ENCODE measurements at places on chromosomes 7 and 10.

DNA sequence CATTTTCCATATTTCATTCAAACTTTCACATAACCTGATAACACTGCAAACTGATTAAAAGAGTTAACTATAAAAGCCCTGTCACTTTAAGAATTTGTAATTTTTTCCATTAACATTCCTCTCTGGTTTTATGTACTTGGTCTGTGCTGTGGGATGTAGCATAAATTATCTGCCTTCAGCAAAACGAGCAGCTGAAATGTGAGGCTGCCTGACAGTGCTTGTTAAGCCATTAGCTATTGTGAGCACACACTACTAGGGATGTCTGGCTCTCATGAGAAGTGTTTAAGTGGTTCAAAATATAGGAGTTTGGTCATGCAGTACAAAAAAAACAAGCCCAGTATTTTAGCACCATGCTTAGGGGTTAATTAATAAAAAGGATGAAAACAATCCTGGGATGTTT is 63.0 kb downstream of the HOXA1 start:
- DNase-seq = no peak

GRCh38 chr7:36283181-36283580 is 106.5 kb upstream of the ANLN start:
- DNase-seq = no peak

DNA sequence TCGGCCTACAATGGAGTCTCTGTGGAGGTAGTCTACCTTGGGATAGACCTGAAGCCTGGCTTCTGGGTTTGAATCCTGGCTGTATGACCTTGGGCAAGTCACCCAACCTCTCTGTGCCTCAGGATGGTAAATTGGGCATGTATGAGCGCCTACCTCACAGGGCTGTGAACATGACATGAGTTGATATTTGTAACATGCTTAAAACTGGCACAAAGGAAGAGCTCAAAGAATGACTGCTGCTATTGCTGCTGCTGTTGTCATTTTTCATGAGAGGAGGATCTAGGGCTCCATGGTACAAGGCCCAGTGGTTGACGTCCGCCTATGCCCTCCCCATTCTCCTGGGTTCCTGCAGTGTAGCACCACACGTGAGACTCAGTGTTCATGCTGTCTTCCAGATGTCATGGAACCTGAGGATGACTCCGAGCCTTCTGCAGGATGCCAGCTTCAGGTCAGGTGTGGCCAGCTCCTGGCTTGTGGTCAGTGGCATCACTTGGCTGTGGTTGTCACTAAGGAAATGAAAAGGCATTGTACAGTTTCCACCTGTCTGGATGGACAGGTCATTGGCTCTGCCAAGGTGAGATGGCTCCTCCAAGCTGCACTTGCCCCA is 95.0 kb downstream of the WDFY4 start:
- no peak for DNase-seq

GRCh38 chr10:79424221-79425073 is 21.0 kb downstream of the ZCCHC24 start:
- no peak for DNase-seq

- no peak for DNase-seq
Measured at GRCh38 chr7:26625286-26625685, 239.1 kb downstream of the SKAP2 start.

GRCh38 chr10:34748767-34749166 is 66.3 kb downstream of the PARD3 start:
- no peak for DNase-seq

GRCh38 chr7:70237256-70237655 is 639.0 kb downstream of the AUTS2 start:
- DNase-seq = no peak

- DNase-seq = peak; percentile 69
Measured at GRCh38 chr10:78047314-78047891, 13.7 kb downstream of the RPS24 start.

DNA sequence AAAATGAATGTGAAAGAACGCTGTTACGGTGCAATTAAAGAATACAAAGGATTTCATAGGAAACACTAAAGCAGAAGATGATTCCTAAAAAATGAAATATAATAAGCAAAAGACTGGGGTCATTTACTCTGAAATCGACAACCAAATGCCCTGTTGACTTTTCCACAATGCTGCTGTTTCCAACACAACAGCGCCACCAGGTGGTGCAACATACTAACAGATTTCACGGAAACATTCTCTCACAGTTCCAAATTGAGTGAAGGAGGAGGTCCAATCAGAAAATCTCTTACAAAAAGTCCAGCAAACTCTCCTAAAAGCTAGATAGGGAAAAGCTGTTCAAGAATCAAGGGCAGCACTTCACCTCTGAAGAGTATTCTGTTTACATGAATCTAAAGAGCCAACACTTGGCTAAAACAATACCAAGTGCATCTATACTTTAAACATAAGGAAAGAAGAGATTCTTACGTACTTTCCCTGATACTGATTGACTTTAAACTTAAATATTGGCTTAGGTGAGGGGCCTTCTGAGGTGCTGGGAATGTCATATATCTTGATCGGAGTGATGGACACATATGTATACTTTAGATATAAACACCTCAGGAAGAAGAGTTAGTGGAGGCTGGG is 55.9 kb downstream of the UPF2 start:
- DNase-seq = peak; percentile 2

GRCh38 chr10:73810735-73811465 is 498 bp downstream of the NDST2 start:
- DNase-seq = no peak

- no peak for DNase-seq
Measured at GRCh38 chr10:3902054-3902808, 117.2 kb upstream of the KLF6 start.

- DNase-seq = no peak
Measured at GRCh38 chr10:19930936-19931893, 115.0 kb downstream of the PLXDC2 start.

DNA sequence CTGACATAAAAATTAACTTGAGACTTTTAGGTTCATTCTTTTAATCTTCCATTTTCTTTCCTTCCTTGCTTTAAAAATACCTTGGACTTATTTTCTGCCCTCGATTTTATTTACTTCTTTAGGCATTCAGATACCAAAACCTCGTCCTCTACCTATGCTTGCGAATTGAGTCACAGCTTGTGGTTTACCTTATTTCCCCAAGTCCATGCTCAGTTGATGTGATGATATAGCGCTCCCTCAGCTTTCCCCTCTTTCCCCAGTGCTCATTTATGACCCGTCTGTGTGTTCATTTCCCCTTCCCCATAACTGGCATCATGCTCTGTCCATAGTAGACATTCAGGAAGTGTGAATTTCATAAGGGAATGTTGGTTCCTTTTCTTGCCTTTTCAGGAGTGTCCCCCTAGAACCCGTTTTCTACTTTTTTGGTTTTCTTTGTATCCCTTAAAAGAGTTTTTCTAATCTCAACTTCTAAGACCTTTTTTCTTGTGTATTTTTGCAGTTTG is 19.1 kb upstream of the PRKRIP1 start:
- no peak for DNase-seq

- no peak for DNase-seq
Measured at GRCh38 chr10:98340261-98340939, 72.4 kb upstream of the LOXL4 start.

- no peak for DNase-seq
Measured at GRCh38 chr7:21383227-21384220, 44.4 kb upstream of the SP4 start.

GRCh38 chr10:716821-717220 is 27.4 kb upstream of the DIP2C start:
- DNase-seq = no peak

- DNase-seq = peak; percentile 50
Measured at GRCh38 chr10:43160046-43160920, 22.0 kb downstream of the CSGALNACT2 start.

DNA sequence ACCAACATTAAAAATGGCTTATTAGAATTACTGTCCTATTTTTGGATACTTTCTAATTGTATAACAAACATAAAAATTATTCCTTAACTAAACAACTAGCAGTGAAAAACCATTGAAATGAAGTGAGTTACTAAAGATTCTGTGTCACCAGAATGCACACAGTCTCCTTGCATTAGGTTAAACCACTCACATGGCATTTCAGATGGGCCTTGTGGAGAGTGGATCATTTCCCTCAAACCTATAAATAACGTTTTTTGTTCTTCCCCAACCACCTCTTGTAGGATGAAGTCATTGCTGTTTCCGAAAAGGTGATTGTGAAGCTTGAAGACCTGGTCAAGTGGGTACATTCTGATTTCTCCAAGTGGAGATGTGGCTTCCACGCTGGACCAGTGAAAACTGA is 38.4 kb downstream of the ARID5B start:
- no peak for DNase-seq

DNA sequence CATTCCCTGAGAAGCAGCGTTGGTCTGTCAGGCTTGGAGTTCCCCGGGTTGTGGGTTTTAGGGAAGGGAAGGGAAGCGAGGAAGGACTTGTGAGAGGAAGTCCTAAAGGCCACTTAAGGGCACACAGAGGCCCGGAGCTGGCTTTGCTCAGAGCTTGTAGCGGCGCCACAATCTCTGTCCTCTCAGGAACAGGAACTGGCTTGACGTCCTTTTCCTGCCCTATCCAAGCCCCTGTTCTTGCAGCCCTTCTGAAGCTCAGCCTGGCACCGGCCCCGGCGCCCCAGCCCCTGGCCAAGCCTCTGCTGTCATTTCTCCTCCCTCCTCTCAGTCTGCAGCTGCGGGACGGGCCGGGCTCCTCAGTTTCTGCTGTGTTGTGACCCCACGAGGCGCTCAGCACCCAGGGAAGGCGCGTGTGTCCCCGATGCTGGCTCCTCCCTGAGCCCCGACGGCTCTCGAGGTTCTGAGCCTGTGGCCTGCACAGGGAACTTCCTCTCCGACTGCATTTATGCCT is at the start of gene GIMAP8:
TSS of gene GIMAP8 (plus strand) at position 140 of the 511 bp plus-strand sequence. CDS start 16,069 bp downstream, outside the sequence.
- no peak for DNase-seq

DNA sequence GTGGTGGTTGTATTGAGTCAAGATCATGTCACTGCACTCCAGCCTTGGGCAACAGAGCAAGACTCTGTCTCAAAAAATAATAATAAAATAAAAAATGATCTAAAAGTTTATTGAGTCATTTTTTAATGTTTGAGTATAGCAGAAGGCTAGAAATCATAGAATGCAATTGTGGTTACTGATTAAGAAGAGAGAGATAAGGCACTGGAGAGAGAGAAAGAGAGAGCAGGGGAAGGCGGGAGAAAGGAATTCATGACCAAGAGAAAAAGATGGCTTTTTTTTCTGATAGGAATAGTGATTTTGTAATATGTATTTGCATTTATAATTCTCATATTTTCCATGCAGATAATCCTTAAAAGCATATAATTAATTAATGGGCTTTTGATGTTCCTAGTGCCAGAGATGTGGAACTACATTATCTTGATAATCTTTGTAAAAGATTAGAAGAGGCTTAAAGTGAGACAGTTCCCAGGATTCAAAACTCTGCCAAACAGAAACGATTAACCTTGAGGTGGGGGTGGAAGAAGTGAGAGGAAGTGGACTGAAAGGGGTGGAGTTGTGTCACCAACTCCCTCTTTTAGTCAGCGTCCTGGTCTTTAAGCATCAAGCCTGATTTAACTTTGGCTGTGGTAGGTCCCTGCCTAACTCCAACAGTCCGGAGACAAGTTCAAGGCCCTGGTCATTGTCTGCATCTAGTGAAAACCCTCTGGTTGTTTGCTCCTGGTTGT is 76.2 kb downstream of the CHN2 start:
- DNase-seq = no peak

DNA sequence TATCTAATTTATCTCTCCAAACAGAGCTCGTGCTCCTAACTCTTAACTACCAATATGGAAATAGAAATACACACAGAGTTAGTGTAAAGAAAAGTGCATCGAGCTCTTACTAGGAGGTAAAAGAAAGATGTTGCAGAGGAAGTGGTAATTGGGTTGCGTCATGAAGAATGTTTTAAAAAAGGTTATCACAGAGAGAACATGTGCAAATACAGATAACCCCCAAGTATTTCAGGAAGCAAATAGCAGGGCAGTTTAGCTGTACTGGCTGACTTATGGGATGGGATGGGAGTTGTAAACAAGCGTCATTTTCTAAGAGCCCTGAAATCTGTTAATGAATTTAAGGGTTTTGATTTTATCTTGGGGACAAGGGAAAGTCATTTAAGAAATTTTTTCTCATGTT is 153.9 kb downstream of the AGMO start:
- no peak for DNase-seq

- no peak for DNase-seq
Measured at GRCh38 chr7:30595436-30596013, 847 bp downstream of the GARS1 start.

GRCh38 chr10:95569368-95569767 is 8.2 kb upstream of the SORBS1 start:
- no peak for DNase-seq

DNA sequence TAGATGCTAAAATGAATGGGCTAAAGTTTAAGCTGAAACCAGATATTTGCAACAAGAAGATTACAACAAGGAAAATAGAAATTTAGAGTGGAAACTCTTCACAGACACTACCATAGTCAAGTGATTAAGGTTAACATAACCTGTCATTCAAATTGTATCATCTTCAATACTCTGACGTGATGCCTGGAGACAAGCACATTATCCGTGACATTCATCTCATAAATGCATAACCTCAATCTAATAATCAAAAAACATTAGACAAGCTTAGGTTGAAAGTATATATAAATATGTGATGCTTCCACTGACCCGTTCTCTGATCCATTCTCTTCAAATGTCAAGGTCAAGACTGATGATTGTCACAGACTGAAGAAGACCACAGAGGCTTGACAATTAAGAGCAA is 263.8 kb upstream of the MEOX2 start:
- no peak for DNase-seq

DNA sequence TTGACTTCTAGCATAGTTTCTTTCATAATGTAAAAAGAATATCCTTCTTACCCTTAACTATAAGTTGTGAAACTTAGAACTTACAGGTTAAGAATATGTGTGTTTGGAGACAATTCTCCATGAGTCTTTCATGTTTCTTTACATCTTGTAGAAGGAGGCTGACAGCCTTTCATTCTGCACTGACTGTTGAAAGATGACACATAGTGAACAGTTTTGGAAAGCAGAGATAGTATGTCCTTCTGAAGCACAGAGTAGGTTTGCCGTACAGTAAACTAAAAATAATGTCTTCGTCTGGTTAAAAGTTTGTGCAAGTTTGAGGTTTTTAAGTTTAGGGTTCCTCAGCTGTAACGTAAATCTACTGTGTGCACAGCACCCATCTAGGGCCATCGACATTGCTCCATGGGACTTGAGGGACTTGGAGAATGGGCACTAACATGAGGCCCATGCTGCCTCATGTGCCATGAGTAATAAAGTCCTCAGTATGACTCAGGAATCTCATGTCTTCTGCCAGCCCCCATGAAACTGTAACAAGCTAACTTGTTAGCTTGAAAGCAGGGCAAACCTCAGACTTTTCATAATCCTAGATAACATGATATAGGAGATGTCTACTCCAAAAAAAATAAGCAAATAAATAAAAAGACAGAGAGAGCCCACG is 24.5 kb upstream of the ELAPOR2 start:
- no peak for DNase-seq

DNA sequence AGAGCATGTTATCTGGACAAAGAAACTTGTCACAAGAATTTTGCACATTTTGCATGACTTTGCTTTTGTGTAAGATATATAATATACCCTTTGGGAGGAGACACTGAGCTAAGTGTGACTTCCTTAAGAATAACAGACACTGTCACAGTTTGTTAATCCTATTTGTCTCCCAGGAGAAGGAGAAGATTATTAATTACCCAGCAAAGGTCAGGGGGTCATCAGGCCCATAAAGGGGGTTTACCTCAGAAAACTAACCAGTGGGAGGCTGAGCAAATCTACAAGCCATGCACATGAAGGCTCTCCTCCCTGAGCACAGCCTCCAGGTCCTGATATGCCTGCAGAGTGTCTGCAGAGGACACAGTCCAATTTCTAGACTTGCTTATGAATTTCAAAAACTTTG is 10.1 kb upstream of the MET start:
- DNase-seq = no peak

Measured in caudate nucleus (tissue), 63 donors.